Left renal cortex interstitium (tissue), 4 donors: ENCODE measurements at places on chromosomes 13 and 19. TPM values are rescaled to one million over a fixed set of nuclear protein-coding genes. Genes with fewer than 3 reads are reported as not detected.

The PPM1N gene
- 0.33 TPM for polyA plus RNA-seq

The NDUFB7 gene
- polyA plus RNA-seq, result 90.3 TPM

The ANKLE1 gene
- polyA plus RNA-seq, result 0.86 TPM

The WASF3 gene
- polyA plus RNA-seq, result 61.8 TPM

The IZUMO2 gene
- 0.16 TPM for polyA plus RNA-seq

The PRR19 gene
- polyA plus RNA-seq, result 1.7 TPM

The ALG5 gene
- 54.4 TPM for polyA plus RNA-seq

The SIGLEC12 gene
- 0.07 TPM for polyA plus RNA-seq

The IGFL2 gene
- not detected for polyA plus RNA-seq

The OR7C2 gene
- not detected for polyA plus RNA-seq

The SLC6A16 gene
- 1.8 TPM for polyA plus RNA-seq

The CATSPERD gene
- not detected for polyA plus RNA-seq

The CBARP gene
- polyA plus RNA-seq, result 1.1 TPM
